NCI-H1105 treated with DMSO at 0.1 percent for 48 hours (cell line): ENCODE measurements at places on chromosomes 4 and X.

DNA sequence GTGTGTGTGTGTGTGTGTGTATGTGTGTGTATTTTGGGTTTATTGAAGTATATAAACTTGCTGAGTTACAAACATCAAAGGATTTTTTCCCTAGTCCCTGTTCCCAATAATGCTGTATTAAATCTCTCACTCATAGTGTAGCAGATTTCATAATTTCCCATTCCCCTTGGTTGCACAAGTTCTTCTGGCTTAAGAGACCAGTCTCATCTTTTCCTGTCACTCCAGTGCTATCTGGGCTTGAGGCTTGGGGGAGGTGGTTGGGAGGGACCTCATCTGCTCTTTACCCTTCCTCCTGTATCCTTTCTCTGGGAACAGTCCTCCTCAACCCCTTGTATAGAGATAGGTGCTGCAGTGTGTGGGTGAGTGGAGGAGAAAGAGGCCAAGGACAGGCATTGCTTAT lies 285.4 kb upstream of the BOD1L1 start:
- no peak for DNase-seq

GRCh38 chr4:74534936-74535335 lies 90.0 kb downstream of the AREG start:
- no peak for DNase-seq

- no peak for DNase-seq
These were observed 12.5 kb upstream of the FAM13A start for GRCh38 chr4:89069481-89069880.

- no peak for DNase-seq
These were observed 253.2 kb upstream of the RASGEF1B start for GRCh38 chr4:81724925-81725329.

DNA sequence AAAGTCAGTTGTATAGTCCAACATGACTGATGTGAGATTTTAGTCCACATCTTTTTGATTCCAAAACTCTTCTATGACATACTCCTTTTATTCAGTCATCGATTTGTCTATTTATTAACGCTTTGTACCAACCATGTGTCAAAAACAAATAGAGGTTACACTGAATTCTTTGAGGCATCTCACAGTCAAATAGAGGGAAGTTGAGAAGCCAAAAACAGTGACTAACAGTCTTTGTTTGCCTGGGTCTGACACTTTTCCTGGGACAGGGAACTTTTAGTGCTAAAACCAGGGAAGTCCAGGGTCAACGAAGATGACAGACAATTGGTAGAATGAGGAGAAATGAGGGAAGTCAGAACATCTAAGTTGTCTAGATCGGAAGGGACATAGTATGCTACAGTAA lies 169.9 kb upstream of the HS3ST1 start:
- DNase-seq, result no peak
